NCI-H2107 (cell line): ENCODE measurements at places on chromosomes 2 and 18.

DNA sequence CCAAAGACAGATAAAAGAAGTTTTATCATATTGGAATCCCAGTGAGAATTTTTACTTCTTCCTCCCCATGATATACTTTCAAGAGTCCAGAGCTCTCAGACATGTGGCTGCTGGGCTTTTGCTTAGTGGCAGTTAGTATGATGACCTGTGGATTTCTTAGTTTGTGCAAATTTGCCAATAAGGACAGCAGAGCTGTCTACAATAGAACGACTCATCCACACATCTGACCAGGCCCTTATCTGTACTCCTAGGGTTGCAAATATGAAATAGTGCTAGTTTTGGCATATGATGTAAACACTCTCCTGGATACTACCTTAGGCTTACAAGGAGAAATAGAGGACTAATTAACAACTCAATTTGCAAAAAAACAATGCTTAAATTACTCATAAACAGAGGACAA, 758.4 kb upstream of the TMEFF2 start:
- DNase-seq, result no peak

DNA sequence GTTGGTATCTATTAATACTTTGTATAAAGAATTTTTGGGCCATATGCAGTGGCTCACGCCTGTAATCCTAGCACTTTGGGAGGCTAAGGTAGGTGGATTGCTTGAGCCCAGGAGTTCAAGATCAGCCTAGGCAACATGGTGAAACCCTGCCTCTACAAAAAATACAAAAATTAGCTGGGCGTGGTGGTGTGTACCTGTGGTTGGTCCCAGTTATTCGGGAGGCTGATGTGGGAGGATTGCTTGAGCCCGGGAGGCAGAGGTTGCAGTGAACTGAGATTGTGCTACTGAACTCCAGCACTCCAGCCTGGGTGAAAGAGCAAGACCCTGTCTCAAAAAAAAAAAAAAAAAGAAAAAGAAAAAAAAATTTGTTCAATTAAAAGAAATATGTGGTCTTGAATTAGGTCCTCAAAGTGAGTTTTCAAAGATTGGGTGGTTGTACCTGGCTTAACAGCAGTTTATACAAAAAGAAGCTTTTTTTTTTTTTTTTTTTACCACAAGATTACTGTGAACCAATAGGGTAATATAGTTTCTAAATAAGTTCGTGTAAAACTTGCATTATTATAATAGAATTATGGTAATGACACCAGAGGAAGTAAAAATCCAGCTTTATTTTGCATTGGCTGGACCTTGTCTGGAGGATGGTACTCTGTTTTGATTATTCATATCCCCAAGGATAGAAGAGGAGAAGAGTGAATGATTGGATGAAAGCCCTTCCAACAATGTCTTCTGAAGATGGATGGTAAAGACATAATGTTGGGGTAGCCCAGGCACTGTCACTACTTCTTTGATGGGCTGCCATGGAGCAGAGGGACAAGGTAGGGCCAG, 210.3 kb downstream of the MYCN start:
- DNase-seq, result no peak

- DNase-seq, result no peak
Observed at GRCh38 chr2:218292048-218293014, at the start of gene TMBIM1. TSS of gene TMBIM1 (minus strand) at chr2:218292503. CDS start at chr2:218282141, 10,362 bp downstream.

- no peak for DNase-seq
Observed at GRCh38 chr2:124755386-124755785, 730.3 kb downstream of the CNTNAP5 start.

DNA sequence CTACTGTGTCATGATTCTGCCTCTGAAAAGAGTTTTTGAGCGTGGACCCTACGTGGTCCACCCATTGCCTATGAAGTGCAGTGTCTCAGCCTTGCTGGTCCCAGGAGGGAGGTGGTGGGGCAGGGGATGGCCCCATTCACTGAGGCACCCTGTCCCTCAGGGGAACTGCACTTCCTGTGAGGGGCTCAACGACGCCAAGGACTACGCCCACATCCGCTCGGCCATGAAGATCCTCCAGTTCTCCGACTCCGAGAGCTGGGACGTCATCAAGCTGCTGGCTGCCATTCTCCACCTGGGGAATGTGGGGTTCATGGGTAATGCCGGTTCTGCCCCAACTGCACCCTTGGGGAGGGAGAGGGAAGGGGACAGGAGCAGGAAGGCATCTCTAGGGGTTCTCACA, 42.5 kb downstream of the MYO7B start:
- DNase-seq, result no peak

DNA sequence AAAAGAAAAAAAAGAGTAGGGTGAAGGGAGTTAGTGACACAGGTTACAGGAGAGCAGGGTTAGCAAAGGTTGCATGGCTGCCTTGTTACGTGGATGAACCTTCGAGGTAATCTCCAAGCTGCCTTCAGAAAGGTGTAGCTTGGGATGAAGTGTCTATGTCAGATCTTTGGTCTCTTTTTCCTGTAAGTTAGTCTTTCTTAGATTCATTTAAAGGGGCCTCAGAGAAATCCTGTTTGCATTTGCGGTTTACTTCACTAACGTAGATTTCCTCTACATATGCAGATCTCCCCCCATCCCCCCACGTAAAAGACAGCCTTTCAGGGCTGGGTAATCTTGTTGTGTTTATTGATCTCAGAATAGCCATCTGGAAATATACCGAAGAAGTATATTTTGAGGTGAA, 83.7 kb downstream of the MTA3 start:
- DNase-seq, result no peak
